ENCODE measurements at places on chromosomes 16 and 17.

- DNase-seq, result no peak
Measured at GRCh38 chr17:51010173-51010675, 110.4 kb downstream of the SPAG9 start.

DNA sequence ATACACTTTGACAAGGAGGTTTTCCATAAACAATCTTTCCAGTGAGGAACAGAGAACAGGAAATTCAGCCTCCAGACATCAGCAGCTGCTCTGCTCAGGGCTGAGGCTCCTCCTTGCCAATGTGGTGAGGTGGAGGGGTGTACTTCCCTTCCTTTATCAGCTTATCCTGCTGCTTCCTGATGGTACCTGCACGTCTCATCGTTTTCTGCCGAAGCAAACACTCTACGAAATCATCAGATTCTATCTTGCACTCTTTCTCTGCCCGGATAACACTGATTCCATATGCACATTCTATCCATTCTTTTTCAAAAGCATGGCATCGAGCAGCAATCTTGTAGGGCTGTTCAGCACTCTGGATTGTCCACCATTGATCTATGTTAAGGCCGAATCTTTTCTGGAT is 15.4 kb upstream of the SEZ6 start:
- no peak for DNase-seq

- DNase-seq, result no peak
Measured at GRCh38 chr17:72937707-72938106, 154.8 kb downstream of the SLC39A11 start.

- no peak for DNase-seq
Measured at GRCh38 chr16:79347277-79347676, 253.3 kb downstream of the MAF start.

DNA sequence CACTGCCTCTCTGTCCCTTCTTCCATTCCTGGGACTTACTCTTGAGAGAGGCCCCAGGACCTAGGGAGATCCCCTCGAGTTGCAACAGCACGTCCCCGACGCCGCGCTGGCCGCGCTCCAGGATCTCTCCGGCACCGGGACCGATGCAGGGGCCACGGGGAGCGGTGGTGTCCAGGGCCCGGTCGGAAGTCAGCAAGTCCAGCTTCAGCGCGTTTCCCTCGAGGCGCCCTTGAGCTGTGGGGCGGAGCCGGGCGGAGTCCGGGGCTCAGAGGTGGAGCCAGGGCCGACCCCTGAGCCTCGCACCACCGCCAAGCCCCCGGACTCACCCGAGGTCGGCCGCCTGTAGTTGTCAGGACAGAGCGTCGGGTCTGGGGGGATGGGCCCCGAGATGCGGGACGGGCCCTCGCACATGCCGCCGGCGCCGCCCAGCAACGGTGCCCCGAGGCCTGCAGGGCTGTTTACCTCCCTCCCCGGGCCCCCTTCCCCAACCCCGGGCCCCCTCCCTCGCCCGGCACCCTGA is 458 bp downstream of the ENKD1 start:
- DNase-seq, result no peak
